ENCODE measurements at places on chromosomes 3 and 15. TPM values are rescaled to one million over a fixed set of nuclear protein-coding genes. Genes with fewer than 3 reads are reported as not detected.

The NDUFAF3 gene
- 96.8 TPM for total RNA-seq

DNA sequence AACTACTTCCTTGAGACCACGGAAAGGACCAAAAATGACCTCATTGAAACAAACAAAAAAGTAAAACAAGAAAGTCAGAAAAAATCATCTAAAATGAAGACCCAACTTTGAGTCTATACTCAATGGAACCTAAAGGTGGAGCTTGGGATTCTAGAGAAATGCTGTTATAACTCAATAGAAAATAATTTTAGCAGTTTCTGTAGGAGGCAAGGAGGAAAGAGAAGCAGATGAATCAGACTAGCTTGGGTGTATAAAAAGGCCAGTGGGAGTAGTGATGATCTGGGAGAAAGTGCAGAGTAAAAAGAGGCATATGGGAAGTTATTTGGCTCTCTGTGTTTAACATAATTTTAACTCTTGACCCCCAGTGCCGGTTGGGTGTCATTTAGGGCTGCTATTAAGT is 94.4 kb downstream of the TMCO5A start:
- no peak for DNase-seq

DNA sequence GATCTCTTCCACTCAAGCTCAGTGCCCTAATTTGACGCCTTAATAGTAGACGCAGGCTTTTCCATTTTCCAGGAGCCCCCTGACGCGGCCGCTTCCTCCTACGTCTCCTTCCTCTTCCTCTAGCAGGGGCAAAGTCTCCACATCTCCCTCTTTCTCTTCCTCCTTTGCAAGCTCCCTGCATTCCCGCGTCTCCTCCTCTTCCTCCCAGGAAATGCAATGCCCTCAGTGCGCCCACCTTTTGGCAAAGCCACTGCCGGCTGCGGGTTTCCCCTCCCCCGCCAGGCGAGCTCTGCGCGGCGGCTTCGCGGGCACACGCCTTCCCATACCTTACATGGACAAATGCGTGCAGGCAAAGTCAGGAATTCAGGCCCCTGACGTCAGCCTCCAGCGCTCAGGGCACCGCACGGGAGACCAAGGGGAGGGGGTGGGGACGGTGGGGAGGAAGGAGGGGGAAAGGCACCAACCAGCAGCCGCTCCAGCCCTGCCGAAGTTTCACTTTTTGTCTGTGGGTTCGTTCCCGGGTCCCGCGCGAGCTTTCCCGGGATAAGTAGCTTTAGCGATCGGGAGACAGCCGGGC is 432 bp upstream of the LPP start:
- peak; percentile 86 for DNase-seq

DNA sequence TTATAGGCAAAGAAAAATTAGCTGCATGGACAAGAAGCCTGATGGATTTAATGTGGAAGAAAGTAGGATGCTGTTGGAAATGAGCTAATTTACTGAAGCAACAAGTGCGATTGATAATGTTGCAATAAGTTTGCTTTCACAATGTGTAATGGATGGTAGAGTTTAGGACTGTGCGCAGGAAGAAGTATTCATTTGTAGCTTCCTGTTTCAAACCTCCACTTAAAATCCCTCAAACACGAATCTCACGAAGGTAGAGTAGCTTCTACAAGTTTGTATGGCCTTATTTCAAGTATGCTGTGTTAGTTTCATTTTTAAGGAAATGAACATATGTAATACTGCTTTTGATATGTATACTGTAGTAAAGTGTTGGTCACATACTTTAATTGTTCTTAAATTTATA is 42.3 kb downstream of the KCNH8 start:
- no peak for DNase-seq

The TMCO5A gene
- not detected for total RNA-seq

The KBTBD13 gene
- total RNA-seq = not detected

The GATM gene
- total RNA-seq = 0.67 TPM

- DNase-seq = no peak
Measured at GRCh38 chr15:64066451-64066850, 20.2 kb upstream of the DAPK2 start.

The ADAMTS9 gene
- total RNA-seq = 0.90 TPM

The ACSBG1 gene
- total RNA-seq = not detected

DNA sequence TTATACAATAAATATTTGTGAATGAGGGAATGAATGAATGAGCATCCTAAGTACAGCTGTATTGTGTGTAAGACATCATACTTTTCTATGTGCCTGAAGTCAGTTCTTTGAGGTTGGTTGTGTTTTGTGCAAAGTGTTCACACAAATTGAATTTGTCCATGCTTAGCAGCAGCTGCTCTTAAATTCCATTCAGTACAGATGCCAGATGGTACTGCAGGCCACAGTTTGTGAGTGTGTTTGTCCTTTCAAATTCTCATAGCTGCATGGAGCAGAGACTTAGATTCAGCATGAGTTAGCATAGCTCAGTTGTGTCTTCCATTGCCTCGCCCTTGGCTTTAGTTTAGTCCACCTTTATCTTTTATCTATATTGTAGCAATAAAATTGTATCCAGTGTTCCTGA is 3.8 kb upstream of the ZNF385D start:
- DNase-seq = no peak

GRCh38 chr3:139557041-139557440 is 17.5 kb upstream of the RBP1 start:
- no peak for DNase-seq

DNA sequence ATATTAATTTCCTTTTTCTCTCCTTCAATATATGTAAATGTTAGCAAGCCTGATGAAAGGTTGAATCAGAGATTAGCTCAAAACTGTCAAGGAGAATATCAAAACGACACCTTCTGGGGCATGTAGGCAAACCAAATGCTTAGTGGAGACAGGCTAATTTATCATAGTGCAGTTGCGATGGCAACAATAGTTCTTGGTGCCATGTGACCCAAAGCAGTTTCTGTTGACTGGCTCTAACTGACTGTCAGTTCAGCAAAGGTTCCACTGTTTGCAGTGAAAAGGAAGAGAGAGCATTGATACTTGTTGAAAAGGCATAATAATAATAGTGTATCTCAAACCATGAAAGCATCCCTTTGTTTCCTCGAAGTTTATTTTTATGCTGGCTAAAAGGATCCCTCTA is 513.9 kb downstream of the NLGN1 start:
- DNase-seq = no peak

The CASR gene
- not detected for total RNA-seq

GRCh38 chr15:90300988-90301706 is 35.7 kb downstream of the NGRN start:
- DNase-seq = peak; percentile 59

- DNase-seq = no peak
Measured at GRCh38 chr3:62920466-62920784, 45.2 kb upstream of the CADPS start.

The MEX3B gene
- 4.0 TPM for total RNA-seq

DNA sequence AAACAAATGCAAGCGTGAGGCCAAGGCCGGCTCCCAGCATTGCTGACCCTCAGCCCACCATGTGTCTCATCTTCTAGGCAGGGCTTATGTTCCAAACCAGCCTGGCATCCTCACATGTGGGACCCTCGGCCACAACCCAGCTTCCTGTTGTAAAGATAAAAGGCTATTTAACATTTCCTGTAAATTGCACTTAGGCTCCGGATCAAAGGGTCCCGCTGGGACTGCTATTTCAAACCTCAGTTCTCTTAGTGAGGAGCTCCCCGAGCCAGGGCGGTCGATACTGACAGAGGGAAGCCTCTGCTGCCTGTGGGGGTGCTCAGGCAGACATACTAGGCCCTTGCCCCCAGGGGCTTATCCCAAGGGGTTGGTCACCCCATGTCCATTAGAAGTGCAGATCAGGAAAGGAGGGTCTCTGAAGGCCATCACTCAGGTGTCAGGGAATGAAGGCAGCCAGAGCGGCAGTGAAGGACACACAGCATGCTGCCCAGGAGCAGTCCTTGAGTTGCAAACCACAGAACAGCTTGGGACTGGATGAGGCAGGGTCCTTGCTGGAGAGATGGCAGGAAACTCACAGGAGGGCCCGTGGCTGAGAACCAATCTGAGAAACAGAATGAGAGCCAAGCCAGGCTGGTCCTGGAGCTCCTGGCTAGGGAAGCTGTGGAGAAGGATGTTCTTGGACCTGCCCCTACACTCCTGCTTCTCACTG is 239.9 kb downstream of the TLE3 start:
- no peak for DNase-seq

The THRB gene
- not detected for total RNA-seq

The CCR8 gene
- total RNA-seq = not detected

- DNase-seq = no peak
Measured at GRCh38 chr15:79051941-79052731, 38.4 kb downstream of the RASGRF1 start.

The PRSS50 gene
- not detected for total RNA-seq

Measured in A172 (cell line).